ENCODE measurements at places on chromosomes 16 and 17. TPM values are rescaled to one million over a fixed set of nuclear protein-coding genes. Genes with fewer than 3 reads are reported as not detected.
A peak's percentile ranks its signal among the peaks of the same experiment; 100 is the strongest.

COTL1 gene
- total RNA-seq: 173 TPM

SULT1A2 gene
- total RNA-seq: not detected

DNA sequence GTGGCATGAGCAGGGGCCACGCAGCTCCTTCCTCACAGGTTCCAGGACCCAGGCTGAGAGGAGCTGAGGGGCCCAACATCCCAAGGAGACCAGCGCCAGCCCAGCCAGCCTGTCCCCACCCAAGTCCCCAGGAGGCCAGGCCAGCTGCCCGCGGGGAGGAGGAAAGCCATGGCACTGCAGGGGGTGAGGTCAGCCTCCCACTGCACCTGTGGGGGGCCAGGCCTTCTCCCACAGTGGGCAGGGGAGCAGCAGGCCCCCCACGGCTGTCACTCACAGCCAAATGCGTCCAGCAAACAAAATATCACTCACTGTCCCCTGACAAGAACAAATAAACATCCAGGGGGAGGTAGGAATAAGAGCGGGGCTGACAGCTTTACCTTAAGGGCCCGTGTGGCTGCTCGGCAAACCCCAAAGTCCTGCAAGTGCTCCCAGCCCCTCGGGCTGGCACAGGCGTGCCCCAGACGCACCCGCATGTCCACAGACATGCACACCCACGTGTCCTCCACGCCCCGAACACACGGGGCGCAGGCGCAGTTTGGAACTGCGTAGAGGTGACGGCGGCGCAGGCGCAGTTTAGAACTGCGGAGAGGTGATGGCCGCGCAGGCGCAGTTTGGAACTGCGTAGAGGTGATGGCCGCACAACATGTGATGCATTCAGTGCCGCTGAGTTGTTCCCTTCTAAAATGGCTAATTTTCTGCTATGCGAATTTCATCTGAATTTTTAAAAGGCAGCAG lies 291.1 kb downstream of the FOXL1 start:
- no peak for DNase-seq

DNA sequence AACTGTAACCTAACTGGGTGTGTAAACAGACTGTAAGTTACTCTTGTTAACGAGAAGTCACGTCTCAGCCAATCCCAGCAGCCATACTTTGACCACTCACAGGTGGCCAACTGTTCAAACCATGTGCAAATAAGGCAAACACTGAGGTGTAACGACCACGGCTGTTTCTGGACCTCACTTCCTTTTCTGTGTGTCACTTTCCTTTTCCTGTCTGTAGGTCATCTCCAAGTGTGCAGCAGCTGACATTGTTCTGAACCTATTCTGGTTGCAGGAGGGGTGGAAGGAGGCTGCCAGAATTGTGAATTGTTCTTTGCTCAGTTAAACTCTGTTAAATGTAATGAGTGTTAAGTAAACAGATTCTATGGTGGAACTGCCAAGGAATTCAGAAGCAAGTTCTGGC lies 627.4 kb downstream of the KCNJ2 start:
- no peak for DNase-seq

DNA sequence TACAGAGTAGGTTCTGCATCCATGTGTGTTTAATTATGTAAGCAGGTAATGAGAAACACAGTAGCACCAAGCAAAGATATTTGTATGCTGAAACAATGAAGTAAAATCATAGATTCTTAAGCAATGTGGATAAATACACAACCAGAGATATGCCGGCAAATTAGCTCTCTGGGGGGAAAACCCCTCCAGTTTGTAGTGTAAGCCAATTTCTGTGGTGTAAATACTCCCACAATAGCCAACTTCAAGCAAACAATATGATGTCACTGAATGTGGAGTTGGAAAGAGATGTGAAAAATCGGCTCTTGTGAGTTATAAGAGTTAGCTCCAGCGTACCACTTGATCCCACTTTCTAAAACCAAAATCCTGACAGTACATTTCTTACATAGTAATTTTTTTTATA lies 3.9 kb upstream of the KRT38 start:
- no peak for DNase-seq

- DNase-seq: no peak
These were observed 6.8 kb downstream of the KRT38 start for GRCh38 chr17:41434005-41434404.

GRCh38 chr16:50834701-50835100 lies 92.8 kb downstream of the CYLD start:
- no peak for DNase-seq

- peak; percentile 43 for DNase-seq
These were observed 76.1 kb downstream of the RAI1 start for GRCh38 chr17:17757391-17757791.

DNA sequence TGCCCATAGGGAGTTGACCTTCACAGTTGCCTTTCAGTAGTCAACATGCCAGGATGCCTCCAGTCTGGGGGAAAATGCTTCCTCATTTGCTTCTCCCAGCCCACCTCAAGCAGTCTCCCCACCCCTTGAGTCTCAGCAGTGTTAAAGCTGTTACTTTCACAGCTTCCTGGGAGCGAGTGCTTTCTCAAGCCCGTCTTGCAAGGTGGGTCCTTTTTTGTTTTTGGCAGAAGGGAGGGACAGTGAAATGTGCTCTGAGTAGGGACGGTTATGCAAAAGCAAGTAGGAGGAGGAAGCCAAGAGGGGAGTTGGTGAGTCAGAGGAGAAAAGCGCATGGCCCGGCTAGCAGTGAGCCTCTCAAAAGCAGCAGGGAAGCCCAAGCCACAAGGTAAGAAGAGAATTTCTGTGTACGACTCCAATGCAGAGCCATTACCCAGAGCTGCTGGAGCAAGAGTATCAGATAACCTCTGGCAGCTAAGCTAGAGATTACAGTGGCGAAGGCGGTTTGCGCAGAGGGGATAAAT lies at the start of gene CHST4:
TSS of gene CHST4 (plus strand) at position 316 of the 521 bp plus-strand sequence. CDS start 10,252 bp downstream, outside the sequence.
- DNase-seq: no peak

GRCh38 chr16:10609402-10609774 lies 29.0 kb upstream of the EMP2 start:
- peak; percentile 69 for DNase-seq

Measured in stomach (tissue), 19 donors.